ENCODE measurements at places on chromosomes 7 and 10.
A peak's percentile ranks its signal among the peaks of the same experiment; 100 is the strongest.

GRCh38 chr10:119483839-119484238, 58.7 kb downstream of the RGS10 start:
- DNase-seq = no peak

DNA sequence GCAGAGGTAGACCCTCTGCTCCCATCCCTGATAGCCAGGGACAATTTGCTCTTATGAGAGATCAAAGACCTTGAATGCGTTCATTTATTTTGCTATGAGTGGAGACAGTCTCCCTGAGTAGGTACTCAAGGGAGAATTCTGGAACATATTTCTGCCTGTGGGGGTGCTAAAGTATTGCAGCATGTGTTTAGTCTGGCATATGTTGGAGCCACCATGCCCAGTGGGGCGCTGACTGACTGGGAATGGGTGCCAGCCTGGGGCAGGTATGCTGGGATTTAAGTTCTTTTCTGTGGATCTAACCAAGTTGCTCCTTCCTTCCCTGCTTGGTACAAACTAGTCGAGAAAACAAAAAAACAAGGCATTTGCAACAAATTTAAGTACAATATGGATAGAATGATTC, 99.1 kb downstream of the JCAD start:
- no peak for DNase-seq

DNA sequence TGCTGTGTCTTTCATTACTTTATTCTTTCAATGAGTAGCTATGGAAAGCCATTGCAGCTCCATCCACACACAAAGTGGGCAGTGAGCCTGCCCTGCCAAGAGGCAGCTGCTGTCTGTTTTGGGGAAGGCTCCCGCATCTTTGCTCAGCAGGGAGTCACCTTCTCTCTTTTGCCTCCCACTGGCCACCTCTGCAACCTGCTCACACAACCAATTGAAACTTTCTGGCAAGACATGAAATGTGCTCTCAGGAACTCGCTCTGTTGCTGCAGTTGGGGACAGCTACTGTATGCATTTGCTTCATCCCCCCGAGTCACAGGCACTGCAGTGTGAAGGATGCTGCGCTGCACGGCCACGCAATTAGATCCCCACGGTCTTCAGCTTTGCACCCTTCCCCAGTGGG, 244.8 kb upstream of the NFE2L3 start:
- DNase-seq = no peak

DNA sequence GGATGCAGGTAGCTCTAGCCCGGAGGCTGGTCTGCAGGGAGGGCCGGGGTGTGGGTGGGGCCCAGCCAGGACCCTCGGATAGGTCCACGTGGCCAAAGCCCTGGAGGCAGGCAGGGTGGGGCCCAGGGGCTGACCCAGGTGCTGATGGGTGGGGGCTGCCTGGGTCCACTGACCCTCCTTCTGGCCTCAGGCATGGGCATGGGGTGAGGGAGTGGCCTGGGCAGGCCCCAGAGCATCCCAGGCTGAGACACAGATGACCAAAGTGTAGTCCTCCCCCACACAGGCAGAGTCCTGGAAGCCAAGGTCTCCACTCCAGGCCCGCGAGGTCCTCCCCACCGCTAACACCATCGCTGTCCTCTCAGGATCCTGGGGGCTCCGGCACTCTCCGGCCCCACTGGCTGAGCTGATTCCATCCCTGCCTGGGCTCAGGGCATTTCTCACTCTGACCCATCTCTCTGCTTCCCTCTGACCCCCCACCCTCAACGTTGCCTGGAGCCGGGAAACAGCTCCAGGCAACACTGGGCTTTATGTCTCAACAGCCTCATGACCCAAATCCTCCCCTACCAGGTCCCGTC, 20.7 kb upstream of the PPP2R2D start:
- DNase-seq = no peak

DNA sequence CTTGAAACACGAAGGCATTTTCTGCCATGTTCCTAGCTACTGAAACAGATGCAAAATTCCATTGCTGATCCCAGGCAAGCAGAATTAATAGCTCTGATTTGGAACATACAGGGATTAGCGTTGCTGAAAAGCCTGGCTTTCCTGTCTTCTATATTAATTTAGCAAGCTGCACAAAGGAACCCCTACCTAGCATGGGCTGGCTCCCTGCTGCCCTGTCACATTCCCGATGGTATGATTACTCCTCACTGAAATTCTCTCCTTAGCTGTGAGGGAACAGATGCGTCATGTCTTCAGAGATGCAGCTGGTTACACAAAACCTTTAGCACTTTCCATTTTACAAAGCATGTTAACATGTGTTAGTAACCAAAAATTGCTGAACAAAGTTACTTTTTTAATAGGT, 878.9 kb downstream of the TYW1 start:
- DNase-seq = no peak

GRCh38 chr10:61923210-61923949, 21.9 kb downstream of the ARID5B start:
- DNase-seq = no peak

- DNase-seq = no peak
Observed at GRCh38 chr10:124225029-124225466, 131.7 kb upstream of the CHST15 start.

DNA sequence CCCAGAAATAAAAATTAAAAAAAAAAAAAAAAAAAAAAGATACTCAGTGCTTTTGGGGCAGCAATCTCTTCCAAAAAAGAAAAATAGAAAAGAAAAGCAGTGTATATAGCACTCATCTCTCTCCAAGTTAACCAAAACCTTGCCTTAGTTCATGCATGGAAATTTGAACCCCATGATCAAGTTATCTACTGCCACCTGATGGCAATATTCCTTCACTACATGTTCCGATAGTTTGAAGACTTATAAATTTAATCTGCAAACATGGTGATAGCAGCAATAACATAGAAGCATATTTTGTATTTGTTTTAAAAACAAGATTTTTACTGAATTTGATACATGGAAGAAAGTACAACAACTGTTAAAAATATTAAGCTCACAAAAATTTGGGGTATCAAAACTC, 48.6 kb upstream of the SLIT1 start:
- DNase-seq = peak; percentile 18

DNA sequence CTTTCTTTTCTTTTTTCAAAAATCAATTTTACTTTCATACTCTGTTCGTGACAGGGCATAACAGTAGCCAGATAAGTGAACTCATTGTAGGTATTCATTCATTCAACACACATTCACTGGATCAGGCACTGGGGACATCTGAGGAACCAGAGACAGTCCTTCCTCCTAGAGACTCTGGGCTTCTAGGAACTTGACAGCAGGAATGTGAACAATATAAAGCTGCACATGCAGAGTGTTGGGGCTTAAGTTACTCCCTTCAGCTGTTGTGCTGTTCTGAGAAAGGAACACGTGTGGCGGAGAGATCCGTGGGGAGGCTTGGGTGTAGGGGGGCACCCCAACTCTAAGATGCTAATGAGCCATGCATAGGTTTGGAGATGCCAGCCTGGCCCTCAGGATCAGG, 120.4 kb downstream of the PKD1L1 start:
- DNase-seq = no peak

GRCh38 chr7:128422842-128423241, 13.1 kb upstream of the IMPDH1 start:
- no peak for DNase-seq

DNA sequence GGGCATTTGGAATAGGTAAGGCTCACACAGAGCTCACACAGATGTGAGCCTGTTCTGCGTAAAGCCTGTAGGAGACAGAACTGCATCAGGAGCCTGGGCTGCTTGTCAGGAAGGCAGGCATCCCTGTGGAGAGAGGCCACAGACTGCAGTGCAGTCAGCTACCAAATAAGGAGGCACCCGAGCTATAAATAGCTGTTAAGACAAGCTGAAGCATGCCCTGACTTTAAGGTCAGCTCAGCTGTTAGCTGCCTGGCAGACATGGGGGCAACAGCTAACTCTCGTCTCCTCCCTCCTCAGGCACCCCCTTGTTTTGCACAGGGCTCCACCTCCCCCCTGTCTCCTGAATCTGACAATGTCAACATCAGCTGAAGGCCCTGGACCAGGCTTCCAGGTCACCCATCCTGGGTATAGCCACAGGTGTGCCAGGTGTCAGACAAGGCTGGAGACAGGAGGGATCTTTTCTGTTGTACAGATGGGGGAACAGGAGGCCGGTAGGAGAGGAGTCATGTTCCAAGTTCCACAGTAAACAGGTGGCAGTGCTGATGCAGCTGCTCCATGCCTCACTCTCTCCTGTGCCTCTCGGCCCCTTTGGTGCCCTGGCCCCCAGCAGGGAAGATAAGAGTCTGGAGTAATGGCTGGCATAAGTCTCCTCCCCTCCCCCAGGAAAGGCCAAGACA, 27.6 kb upstream of the MKRN1 start:
- no peak for DNase-seq

GRCh38 chr7:156907656-156908055, 14.7 kb upstream of the LMBR1 start:
- no peak for DNase-seq

DNA sequence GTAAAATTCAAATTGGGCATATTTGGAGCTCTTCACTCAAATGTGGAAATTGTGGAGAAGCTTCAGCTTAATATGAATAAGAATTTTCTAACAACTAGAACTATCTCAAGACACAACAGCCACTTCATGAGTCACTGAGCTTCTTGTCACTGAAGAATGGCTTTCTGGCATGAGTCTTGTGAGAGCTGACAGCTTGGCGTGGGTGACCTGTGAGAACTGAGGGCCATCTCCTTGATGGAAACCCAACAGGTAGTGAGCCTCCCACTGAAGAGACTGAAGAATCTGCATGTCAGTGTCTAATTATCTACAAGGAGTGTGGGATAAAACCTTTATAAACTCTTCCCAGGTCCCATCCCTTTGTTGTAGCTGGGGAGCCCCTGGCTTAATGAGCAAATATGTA, 66.0 kb downstream of the CLEC2L start:
- DNase-seq = no peak

DNA sequence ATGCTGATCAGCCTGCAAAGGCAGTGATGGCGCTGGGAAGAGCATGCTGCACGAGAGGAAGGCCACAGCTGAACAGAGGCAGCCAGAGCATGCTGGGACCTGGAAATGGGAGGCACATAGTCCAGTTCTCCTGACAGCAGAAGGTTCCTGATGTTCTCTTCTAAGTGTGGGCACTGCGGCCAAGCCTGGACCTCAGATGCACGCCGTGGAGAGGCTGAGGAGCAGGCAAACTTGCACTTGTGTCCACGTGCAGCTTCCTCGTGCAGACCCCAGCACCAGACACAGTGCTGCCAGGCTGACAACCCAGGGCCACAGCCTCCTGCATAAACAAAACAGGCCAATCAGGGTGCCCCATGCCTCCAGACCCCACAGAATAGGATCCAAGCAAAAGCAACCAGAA, 93.5 kb upstream of the LANCL2 start:
- no peak for DNase-seq

DNA sequence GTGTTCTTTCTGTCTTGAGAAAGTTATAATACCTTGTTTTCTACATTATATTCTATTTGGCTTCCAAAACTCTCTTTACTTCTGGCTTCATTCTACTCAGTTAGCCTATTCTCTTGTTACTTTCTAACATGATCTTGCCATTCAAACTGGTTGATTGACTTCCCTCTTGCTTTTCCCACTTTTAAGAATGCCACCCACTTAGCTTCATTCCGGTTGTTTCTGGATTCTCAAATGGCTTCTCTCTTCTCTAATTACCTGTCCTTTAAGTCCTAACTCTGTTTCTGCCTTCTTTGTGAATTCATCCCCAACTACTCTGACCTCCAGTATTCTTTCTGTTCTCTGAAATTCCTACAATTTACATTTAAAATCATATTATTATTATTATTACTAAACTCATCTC, 52.0 kb downstream of the ANKIB1 start:
- no peak for DNase-seq

DNA sequence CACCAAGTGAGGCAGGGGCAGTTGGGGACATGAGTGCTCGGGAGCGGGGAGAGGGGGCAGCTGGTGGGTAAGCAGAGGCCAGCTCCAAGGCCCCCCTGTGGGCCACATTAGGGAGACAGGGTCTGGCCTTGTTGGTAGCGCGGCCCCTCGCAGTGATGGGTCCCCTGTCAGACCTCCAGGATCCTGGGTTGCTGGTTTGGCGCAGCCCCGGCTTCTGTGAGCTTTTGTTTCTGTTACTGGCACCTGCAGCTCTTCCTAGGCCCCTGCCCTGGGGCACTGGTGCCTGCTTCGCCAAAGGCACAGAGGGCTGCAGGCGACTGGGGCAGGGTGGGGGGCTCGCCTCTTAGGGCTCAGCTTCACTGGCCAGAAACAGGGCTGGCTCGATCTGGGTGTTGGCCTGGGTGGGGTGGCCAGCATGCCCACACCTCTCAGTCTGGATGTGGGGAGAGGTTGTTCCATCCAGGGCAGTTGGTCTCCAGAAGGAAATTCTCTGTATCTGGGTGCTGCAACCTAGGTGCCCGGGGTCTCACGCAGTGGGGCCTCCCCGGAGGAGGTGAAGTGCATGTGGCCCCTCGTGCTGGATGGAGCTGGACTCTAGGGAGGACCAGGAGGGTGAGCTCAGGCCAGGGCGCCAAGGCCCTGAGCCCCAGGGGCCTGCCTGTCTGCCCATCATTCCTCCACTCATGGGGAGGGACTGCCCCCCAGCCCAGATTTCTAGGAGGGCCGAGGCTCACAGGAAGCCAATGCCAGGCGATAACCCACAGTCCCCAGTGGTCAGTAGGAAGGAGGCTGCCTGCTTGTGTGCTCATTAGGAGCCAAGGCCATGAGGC, 138.6 kb downstream of the LHPP start:
- no peak for DNase-seq

DNA sequence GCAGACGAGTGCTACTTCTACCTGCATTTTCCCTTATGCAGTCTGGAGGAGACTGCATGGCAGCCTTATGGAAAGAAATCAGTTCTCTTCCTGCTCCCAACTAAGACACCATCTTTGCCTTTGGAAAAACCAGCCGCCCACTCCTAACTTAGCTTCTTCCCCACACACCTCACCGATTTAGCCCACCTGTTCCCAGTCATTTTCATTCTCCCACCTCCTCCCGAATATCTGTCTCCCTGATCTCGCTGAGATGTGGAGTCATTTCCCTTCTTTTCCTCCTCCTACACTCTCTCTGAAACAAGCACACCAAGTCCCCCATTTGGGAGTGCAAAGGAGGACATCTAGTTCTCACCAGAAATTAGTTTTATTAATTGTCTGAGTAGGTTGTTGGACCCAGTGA, 35.2 kb upstream of the JCAD start:
- no peak for DNase-seq

GRCh38 chr7:127536741-127537140, 48.7 kb downstream of the GCC1 start:
- DNase-seq = no peak

GRCh38 chr7:98982686-98983085, 104.4 kb downstream of the TRRAP start:
- DNase-seq = no peak

DNA sequence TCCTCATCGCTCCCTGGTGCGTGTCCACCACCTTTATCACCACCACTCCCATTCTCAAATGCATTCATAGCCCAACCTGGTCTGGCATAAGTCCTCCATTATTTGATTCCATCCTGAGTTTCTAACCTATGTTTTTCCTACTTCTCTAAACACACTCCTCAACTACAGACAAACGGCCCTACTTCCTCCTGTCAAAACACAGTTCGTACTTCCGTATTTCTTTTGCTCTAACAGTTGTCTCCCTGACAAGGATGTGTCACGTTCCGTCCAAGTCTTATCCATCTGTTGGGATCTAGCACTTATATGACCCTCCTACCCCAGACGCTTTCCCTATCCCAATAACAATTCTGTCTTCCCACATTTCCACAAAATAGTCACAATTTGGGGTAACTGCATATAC, 46.8 kb downstream of the DOCK4 start:
- DNase-seq = no peak

- DNase-seq = no peak
Observed at GRCh38 chr10:95456516-95456915, 104.7 kb downstream of the SORBS1 start.

- DNase-seq = no peak
Observed at GRCh38 chr7:94135180-94135579, 131.0 kb upstream of the BET1 start.
